ENCODE measurements at places on chromosomes 6 and 20.

- no peak for DNase-seq
Observed at GRCh38 chr6:103273048-103273447, 1586.7 kb downstream of the HACE1 start.

- DNase-seq = no peak
Observed at GRCh38 chr6:106750946-106751345, 121.6 kb downstream of the QRSL1 start.

- no peak for DNase-seq
Observed at GRCh38 chr6:38137608-38138265, 318.2 kb downstream of the ZFAND3 start.

DNA sequence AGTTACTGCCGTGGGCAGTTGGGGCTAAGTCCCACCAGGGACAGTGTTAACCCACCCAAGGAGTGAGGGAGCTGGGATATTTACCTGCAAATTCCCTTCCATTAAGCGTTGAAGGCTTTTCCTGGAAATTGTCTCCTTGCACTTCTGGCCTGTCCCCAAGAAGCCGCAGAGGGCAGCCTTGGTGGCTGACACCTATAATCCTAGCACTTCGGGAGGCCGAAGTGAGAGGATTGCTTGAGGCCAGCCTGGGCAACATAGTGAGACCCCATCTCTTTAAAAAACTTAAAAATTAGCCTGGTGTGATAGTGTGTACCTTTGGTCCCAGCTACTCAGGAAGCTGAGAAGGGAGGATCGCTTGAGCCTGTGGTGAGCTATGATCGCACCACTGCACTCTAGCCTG is 204.4 kb downstream of the EYA2 start:
- DNase-seq = peak; percentile 13

GRCh38 chr6:152575621-152576150 is 61.5 kb downstream of the SYNE1 start:
- DNase-seq = peak; percentile 26

DNA sequence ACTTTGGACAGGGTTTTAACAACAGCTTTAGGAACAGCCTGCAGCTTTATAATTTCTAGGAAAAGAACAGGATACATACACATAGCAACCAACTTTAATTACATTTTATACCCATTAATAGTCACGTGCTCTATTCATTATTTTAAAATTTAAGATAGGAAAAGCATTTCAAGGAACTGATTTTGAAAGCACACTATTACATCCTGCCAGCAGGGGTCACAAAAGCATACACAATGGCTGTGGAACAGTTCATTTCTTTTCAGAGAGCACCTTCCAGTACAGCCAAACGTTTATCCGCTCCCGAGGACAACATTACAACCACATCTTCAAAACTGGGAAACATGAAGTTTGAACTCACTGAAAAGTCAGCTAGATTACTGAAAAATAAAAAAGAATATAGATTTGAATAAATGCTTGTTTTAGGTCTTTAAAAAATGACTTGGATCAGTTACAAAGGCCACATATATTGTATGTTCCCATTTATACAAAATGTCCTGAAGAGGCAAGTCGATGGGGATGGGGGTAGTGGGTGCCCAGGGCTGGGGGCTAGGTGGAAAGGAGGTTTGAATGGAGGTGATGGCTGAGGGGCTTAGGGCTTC is 104.6 kb upstream of the EXOC2 start:
- no peak for DNase-seq

- no peak for DNase-seq
Observed at GRCh38 chr20:37395921-37396415, 50.0 kb downstream of the SRC start.

GRCh38 chr6:63504777-63505384 is 67.4 kb upstream of the LOC128125822 start:
- no peak for DNase-seq

- no peak for DNase-seq
Observed at GRCh38 chr6:50840811-50841192, 22.1 kb downstream of the TFAP2B start.

- DNase-seq = no peak
Observed at GRCh38 chr6:33191383-33192104, 723 bp downstream of the COL11A2 start.

DNA sequence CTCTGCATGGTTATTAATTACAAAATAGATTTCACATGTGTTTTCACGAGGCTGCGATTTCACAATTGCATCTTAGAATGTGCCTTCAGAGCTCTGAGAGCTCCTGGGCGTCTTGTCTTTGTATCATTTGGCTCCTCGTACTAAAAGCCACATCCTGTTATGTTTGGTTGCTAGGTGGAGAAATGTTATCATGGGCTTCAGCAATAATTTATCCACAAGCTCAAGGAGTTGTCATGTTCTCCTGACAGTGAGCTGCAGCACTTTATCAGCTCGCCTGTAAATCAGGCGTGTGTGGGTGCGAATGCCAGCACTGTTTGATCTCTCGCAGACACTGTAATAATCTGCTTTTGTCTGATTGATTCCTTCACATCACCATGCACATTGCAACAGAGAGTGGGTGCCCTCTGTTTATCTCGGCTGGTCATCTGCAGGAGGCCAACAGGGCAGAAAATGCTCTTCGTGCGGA is 218.6 kb upstream of the ZFP64 start:
- no peak for DNase-seq

- DNase-seq = no peak
Observed at GRCh38 chr6:4441981-4442434, 306.6 kb upstream of the ECI2 start.

DNA sequence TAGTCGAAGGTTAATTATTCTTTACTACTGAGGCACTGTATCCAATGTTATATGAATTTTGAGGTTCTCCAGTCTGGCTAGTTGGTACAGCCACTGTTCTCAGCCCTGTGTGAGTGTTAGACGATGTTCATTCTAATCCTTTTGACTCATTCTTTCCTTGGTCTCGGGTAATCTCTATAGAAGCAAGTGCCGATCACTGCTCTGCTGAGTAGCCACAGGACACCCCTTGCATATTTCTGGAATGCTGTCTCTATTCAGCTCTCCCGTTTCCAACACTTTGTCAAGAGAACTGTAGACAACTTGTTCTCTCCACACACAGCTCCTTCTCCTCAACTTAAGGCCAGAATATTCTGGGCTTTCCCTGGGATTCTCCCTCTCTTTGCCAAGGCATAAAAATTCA is 42.4 kb upstream of the PLCB1 start:
- DNase-seq = no peak

DNA sequence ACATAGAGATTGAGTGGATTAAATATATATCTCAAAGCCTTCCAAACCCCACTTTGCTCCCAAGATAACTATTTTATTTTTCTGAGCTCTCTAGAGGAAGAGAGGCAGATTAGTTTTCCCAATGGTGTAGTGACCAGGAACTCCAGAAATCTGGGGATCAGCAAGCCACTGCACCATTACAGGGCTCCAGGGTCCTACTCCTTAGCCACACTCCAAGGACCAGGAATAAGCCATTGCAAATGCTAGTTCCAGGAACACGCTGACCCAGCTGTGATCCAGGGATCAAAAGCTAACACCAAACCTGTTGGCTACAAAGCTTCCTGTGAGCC is 97.7 kb upstream of the IYD start:
- no peak for DNase-seq

DNA sequence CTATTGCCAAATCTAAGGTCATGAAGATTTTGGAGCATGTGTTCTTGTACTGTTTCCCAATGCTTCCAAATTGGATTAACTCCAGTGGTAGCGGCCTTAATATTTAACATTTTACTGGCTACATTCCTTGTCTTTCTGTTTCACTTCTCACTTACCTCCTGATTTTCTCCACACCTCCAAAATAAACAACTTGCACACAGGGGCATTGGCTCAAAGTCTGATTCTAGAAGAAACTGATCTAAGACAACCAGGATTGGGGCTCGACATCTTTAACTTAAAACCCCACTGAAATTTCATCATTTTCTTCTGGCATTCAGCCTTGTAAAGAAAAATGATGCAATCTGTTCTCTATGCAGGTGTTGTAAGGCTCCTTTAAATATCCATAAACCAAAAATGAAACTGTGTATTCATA is 557.9 kb upstream of the ID4 start:
- no peak for DNase-seq

DNA sequence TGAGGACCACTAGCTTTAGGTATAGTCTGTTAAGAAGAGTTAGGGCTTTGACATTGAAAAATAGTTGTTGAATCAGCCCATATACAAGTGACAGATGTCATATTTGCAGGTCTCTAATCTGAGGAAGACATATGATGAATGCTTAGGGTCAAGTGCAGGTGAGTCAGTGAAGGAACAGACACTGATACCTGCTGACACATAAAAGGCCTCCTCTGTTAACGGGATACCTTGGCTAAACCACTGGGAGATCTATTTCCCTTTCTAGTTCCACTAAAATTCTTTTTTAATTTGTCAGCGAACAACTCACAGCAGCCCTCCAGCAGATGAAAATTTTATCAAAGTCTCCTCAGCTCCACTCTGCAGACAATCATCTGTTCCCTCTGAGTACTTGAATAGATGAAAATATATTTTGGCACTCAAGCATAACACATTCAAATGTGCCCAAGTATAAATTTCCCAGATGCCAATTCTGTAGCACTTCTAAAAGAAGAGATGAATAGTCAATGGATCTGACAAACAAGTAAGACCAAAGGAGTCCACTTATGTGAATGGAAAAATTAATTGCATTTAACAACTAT is 154.0 kb downstream of the KIF16B start:
- no peak for DNase-seq

- DNase-seq = peak; percentile 7
Observed at GRCh38 chr20:24677626-24678315, 208.3 kb downstream of the SYNDIG1 start.

DNA sequence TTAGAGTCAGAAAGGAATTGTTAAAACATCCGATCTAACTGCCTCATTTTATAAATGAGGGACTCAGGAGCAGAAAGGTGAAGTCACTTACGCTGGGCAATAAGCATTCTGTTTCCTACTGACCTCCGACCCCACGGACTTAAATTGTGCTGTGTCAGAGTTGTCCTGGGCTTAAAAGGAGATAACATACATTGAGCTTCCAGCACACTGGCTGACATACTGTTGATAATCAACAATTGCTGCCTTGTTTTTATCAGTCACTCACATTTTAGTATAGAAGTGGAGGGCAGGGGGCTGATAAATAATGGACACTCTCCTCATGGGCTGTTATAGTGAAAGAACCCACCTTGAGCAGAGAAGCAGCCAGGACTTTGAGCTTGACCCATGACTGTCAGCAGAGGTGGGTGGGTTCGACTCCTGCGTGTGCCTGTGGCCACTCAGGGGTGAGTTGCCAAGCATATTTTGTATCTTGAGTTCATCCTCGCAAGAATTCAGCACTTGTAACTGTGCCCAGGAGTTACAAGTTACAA is 166.5 kb upstream of the JARID2 start:
- no peak for DNase-seq

DNA sequence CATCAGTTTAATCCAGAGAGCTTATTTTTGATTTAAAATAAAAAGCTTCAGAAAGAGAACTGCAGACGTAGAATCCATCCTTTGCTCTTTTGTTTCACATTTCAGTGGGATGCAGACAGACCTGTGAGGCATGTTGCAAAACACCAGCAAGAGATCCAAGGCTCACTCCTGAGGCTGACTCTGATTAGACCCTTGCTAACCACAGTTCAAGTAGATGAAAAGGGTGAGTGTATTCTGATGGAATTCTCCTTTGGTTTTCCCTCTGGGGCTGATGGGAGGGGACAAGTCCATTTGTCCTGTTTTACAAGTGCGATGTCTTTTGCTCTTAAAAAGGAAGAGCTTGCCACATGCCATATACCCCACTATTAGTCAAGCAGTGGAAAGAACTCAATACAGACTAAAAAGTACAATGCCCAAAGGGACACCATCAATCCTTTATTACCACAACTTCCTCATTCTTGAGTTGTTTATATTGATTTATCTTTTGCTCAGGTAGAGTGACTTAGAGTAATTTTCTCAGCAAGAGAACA is 772.7 kb downstream of the MAFB start:
- no peak for DNase-seq

- no peak for DNase-seq
Observed at GRCh38 chr6:16849280-16849987, 88.2 kb upstream of the ATXN1 start.

DNA sequence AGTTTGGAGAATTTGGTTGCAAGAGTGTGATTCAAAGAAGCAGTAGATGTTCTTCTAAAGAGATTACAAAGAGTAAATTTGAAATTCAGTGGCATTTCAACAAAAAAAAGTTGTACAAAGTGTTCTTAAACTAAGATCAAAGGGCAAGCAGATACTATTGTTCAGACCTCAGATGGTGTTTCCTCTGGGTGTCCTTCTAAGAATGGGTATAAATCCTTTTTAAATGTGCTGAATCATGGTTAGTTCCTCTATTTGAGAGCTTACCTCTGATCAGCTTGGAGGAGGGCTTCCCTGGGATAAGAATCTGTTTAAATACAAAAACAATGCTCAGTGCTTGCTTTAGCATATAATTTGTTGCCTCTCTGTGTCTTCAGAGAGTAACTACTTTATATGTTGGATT is 6.3 kb downstream of the BMP6 start:
- no peak for DNase-seq

- no peak for DNase-seq
Observed at GRCh38 chr6:99241905-99242534, 107.5 kb downstream of the FAXC start.

- no peak for DNase-seq
Observed at GRCh38 chr20:39094391-39094790, 132.2 kb downstream of the DHX35 start.

DNA sequence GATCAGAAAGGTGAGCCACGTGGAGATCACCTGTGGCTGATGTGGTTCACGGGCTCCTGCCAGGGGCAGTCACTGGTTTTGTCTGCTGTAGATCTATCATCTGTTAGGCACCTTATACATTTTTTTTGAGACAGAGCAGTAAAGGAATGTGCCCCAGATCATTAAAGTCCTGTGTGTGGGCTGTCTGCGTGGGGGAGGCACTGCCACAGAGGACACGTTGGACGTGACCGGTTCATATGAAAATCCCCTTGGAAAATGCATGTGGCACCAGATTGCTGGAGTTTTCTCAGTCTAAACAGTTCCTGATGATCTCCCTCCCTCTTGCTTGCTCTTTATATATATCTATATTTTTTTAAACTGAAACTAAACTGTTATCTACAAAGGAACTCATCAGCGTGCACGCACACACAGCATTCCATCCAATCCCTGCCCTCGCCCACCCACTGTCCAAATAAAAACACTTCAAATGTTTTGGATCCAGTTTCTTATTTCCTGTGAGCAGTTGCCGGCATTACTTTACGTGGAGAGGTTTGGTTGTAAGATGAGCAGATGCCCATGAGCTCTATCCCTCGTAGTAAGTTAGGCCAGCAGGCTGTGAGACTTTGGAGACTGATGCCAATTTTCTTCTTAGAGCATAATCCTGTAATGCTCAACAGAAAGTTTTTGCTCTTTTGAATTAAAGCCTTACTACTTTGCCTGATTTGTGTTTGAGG is 161.6 kb upstream of the EXOC2 start:
- DNase-seq = no peak

GRCh38 chr6:12066297-12066696 is 54.2 kb downstream of the HIVEP1 start:
- DNase-seq = no peak

DNA sequence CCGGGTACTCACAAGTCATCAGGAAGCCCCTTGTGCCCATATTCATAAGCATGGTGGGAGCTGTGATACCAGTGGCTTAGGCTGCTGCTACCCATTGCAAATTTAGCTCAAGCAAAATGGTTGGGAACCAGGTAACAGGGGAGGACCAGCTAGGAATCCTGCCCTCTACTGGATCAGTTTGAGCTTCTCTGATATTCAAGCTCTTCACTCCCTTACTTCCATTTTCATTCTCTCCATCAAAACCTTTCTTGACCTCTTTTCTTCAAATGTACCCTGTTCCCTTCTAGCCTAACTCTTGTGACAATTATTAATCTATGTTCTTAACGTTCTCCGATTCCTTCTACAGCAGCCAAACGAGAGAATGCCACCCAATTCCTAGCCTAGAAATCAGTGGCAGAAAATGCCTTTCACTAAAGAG is 9.7 kb downstream of the NOL7 start:
- DNase-seq = no peak
